ENCODE measurements at places on chromosomes 7 and 10.

DNA sequence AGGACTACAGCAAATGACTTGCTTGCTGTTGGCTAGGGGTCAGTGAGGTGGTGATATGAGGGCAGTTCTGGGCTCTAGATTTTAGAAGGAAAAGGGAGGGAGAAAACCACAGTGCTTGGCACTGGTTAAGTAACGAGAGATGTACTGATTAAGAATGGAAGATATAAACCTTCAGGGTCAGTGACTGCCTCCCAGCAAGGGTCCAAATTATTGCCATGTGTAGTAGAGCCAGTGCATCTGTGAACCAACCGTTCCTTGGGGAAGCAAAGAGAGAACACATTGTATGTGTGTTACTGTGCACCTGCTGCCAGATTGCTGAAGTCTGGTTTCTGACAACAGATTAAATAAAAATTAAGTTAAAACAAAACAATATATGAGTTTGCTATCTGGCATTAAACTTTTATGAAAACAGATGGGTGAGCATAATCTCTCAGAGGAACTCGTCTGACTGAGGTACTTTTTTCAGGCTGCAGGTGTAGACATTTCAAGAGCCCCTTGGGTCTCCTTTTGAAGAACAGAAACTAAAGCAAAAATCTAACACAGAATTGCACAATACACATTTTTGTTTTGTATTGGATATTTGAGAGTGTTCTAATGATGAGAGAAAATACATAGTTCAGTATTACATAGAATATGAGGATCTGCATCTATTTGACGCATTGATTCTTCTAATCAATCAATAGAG lies 1120.6 kb downstream of the SORCS3 start:
- DNase-seq, result no peak

- DNase-seq, result no peak
Observed at GRCh38 chr7:11747715-11748485, 84.1 kb downstream of the THSD7A start.

DNA sequence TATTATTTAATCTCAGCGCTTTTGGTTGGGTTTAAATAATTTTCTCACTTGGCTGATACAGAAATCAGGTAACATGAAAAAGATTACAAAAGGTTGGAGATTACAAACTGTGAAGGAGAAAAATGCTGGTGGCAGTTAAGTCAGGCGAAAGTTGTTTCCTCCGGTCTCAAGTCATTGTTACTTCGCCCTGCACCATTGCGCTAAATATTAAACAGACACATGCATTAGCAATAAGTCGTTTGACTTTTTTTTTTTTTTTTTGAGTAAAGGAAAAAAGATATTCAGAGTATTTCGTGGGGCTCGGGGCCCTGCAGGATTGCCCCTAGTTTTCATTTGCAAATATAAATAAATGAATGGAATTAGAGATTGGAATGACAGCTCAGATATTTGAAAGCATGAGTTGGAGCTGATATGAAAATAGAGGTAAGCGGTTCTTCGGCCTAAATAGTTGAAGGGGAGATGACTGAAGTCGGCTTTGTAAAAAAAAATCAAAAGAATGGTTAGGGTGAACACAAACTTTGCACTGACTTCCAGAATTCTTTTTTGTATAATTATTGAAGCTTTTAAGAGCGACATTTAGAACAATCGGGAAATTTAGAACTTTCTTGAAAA lies 914 bp downstream of the SDHAF3 start:
- DNase-seq, result no peak

- no peak for DNase-seq
Observed at GRCh38 chr10:92031580-92031979, 108.0 kb downstream of the BTAF1 start.

GRCh38 chr10:24915304-24915703 lies 37.1 kb downstream of the PRTFDC1 start:
- no peak for DNase-seq

GRCh38 chr7:22791204-22792158 lies 31.2 kb downstream of the TOMM7 start:
- DNase-seq, result no peak

GRCh38 chr7:42283553-42283952 lies 46.5 kb upstream of the GLI3 start:
- no peak for DNase-seq

- no peak for DNase-seq
Observed at GRCh38 chr10:5252177-5253037, 55.8 kb downstream of the AKR1C4 start.

DNA sequence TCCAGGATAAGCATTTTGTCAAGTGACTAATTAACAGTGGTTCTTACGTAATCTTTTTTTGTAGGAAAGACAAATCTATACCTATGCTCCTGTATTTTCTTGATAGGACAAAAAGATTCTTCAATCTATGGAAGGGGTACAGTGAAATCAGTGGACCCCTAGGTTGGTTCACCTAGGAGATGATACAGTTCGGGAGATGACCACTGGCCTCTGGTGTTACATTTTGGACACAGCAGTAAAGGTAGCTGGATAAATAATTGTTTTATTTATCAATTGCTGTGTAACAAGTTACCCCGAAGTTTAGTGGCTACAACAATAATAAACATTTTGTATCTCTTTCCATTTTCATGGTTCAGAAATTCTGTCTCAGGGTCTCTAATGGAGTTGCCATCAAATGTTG lies 288.2 kb upstream of the MAGI2 start:
- DNase-seq, result no peak

GRCh38 chr10:33473688-33474087 lies 139.2 kb upstream of the NRP1 start:
- no peak for DNase-seq

DNA sequence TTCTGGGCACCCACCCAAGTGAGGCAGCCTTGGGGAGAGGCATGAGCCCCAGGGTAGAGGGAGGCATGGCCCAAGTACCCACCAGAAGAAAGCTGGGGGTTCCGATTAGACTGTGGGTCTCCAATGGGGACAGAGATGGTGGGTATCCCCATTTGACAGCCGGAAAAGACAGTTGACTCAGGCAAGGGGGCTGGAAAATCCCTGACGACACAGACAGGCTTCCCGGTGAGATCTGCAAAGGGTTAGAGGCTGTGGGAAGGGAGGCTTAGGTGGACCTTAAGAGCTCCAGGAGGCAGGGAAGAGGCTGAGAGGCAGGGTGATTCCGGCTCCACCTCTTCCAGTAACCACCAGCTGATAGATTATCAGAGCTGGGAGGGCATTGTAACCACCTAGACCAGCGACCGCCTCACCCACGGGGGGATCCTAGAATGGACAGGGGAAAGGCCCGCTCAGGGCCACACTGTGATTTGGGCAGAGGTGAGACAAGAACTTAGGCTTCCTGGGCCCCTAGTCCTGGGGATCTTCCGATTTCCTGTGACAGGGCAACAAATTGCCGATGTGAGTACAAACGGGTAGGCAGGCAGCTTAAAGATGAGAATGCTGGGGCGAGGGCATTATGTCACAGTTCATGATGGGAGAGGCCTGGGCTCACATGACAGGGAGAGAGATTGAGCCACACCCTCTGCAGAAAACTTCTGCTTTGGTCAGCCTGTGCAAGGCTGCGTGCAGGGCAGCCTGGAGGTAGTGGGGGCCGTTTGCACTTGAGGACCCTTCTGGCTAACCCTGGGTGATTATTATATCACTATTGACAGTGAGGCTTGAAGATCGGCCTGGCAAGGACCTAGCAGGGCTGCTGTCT lies 5.4 kb downstream of the TBATA start:
- no peak for DNase-seq

GRCh38 chr7:38506756-38507155 lies 124.4 kb downstream of the AMPH start:
- DNase-seq, result no peak

GRCh38 chr7:132150711-132151110 lies 425.6 kb downstream of the PLXNA4 start:
- no peak for DNase-seq

DNA sequence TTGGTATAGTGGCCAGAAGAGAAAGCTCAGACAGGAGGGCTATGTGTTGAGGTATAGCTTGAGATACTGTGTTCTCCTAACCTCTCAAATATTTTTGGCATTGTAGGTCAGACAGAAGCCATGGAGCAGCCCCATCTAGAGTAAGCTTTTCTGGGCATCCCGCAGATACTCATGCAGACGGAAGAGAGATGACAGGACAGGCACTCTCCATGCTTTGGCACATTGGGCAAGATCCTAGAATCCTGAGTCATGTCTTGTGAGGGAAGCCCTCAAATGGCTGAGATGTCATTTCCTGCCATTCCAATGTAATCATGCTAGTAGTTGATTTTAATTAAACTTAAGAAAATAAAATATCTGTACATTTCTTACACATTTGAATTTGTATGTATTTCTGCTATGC lies 16.8 kb upstream of the KIF20B start:
- no peak for DNase-seq

DNA sequence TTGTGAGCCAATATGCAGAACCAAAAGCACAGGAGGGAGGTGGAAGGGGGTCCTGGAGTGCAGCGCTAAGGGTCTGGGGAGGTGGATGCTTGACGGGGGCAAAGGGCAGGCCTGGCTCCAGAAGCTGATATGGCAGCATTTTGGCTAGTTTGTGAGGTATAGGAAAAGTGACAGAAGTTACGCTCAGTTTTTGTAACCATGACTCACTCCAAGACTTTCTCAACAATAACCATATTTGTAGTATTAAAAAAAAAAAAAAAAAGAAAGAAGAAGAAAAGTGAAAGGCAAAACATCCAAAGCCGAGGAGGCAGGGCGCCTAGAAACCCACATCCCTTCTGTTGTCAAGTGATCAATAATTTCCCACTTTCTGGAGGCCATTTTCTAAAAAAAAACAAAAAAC lies 92.3 kb downstream of the RNF216 start:
- DNase-seq, result no peak

DNA sequence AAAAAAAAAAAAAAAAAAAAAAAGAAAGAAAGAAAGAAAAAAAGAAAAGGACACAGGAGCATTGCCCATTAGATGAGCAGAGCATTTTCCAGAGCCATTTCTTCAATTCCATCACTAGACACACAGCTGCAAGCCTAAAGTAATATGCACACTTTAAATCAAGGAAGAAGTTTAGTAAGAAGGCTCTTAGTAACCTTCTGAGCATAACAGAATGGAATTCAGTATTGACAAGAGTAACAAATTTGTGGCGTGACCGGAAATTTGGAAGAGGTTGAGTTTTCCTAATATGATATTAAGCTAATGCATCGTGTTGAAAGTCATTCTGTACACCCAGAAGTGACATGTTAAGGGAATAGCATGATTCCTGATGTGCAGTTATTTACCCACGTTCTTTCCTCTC lies 35.3 kb downstream of the SMURF1 start:
- DNase-seq, result no peak

- DNase-seq, result no peak
Observed at GRCh38 chr10:104252368-104252767, 2.3 kb upstream of the GSTO1 start.

DNA sequence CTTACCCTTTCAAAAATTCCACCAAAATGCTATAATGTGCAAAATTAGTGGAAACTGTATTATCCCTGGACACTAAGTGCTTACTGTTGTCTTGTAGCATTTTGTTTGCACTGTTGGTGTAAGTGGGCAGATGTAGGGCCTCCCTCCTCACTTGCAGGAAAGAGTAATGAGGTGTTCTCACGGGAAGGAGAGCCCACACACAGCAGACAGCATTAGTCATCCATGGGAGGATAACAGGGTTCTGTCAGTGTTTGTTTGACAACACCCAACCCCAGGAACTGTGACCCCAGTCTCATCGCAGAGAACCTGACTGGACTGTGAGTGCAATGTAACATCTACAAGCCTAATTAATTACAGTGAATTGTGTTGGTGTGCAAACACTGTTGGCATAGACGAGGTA lies 58.7 kb upstream of the VSTM2A start:
- no peak for DNase-seq

DNA sequence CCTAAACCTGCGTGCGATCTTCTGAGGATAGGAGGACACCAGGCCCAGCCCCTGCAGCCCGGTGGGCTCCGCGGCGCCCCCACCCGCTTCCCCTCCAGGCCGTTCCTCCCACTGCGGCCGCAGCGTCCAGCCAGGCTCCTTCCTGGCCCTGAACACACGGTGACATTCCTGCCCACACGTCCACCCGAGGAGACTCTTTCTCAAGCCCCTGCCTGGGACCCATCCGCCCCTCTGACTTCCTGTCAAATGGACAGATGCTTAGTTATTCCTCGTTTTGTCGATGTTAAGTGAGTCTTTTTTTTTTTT lies 32.4 kb upstream of the RNF32 start:
- no peak for DNase-seq

Data from germinal center (tissue), 1 donor.